Liver (tissue), 10 donors: ENCODE measurements at places on chromosomes 12 and 14. TPM values are rescaled to one million over a fixed set of nuclear protein-coding genes. Genes with fewer than 3 reads are reported as not detected.

The REC8 gene
- 3.8 TPM for total RNA-seq

GRCh38 chr12:104273503-104273902 is 30.0 kb upstream of the EID3 start:
- no peak for DNase-seq

The RFX4 gene
- not detected for total RNA-seq

GRCh38 chr14:76953311-76953945 is 75.1 kb downstream of the IRF2BPL start:
- no peak for DNase-seq

- no peak for DNase-seq
Measured at GRCh38 chr12:96456265-96456974, 33.0 kb upstream of the CFAP54 start.

The ESR2 gene
- total RNA-seq: 0.08 TPM

The RND1 gene
- 7.7 TPM for total RNA-seq
